Right cardiac atrium (tissue), 5 donors: ENCODE measurements at places on chromosomes 4 and X. TPM values are rescaled to one million over a fixed set of nuclear protein-coding genes. Genes with fewer than 3 reads are reported as not detected.

DNA sequence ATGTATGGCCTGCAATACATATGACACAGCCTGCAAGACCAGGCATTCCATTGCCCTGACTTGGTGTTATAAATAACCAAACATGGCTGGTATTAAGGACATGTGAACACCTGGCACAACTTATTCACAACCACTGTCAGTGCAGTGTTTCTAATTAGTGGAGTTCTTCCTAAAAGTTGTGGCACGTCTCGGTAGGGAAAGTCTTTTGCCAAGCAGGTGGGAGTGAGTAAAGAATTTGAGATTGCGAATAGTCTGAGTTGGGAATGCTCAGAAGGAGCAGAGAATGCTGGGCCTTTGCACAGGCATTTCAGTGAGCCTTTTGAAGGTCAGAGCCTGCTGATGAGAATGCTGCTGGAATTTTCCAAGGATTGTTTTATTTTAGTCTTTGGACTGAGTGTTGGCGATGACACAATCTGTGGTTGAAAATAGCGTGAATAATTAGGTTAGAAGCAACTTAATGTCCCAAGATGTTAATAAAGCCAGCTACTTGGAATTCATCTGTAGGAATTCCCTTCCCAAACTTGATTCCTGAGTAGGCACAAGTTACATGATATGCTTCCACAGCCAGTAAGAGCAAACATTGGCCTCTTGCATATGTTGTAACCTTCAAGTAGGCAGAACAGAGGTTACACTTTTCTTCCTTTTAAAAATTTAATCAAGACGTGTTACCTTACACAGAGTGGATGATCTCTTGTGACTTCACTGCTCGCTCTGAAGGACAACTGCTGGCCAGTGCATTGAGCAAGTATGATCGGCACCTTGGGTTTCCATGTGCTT lies 83.6 kb upstream of the PGRMC2 start:
- DNase-seq = no peak

DNA sequence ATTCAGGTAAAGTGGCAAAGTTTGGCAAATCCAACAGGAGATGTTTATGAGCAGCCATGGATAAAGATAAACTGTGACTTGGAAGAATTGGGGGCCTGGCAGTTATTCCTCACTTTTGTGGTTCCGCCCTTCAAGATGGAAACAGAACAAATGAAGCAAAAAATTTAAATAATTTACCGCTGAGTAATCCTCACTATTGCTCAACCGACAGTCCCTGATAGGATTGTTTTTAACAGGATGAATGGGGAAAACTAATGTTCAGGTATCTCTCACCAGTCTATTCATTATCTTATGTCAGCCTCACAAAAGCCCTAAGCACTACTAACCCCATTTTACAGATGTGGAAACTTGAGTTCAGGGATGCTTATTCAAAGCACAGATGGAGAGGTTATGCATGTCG lies 90.8 kb downstream of the FNIP2 start:
- no peak for DNase-seq

DNA sequence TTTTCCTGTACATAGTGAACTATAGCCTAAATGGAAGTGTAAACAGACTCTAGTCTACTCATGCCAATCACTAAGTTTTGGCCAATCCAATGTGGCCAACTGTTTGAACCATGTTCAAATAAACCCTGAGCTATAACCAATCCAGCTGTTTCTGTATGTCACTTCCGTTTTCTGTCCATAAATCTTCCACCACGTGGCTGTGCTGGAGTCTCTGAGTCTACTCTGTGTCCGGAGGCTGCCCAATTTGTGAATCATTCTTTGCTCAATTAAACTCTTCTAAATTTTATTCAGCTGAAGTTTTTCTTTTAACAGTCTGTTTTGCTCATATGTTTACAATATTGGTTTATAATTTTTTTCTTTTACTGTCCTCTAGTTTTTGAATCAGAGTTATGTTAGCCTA lies 112.3 kb upstream of the BANK1 start:
- no peak for DNase-seq

Gene TMEM154
- total RNA-seq = 0.48 TPM

Gene ETDA
- not detected for total RNA-seq

Gene MAGEA1
- not detected for total RNA-seq

Gene UNC5C
- 4.0 TPM for total RNA-seq

GRCh38 chr4:8860892-8861575 lies 10.6 kb downstream of the HMX1 start:
- DNase-seq = no peak

DNA sequence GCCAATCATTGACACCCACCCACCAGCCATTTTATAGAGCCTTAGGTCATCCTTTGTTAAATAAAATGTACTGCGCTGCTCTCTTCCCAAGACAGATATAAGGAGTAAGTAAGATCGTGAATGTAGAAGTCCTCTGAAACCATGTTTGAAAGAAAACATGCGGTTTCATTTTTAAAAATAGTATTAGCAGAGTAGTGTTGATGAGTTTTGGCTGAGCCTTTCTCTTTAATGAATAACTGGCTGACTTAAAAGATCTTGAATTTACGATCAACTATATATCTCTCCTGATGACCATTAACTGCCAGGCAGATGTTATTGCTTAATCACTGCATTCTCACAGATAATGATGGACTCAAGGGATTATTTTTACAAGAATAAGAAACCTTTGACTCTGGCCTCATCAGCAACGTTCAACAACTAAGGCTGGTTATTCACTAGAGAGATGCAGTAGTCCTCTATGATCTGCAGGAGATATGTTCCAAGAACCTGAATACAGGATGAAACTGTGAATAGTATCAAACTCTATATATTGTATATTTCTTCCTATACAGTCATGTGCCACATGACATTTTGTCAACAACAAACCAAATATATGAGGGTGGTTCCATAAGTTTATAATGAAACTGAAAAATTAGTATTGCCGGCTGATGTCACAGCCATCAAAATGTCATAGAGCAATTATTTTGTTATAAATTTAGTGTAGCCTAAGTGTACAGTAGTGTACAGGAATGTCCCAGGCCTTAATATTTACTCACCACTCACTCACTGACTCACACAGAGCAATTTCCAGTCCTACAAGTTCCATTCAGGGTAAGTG lies 80.8 kb downstream of the FAM13A start:
- no peak for DNase-seq

- DNase-seq = peak; percentile 6
These were observed 35.9 kb downstream of the WDR1 start for GRCh38 chr4:10080589-10081217.

DNA sequence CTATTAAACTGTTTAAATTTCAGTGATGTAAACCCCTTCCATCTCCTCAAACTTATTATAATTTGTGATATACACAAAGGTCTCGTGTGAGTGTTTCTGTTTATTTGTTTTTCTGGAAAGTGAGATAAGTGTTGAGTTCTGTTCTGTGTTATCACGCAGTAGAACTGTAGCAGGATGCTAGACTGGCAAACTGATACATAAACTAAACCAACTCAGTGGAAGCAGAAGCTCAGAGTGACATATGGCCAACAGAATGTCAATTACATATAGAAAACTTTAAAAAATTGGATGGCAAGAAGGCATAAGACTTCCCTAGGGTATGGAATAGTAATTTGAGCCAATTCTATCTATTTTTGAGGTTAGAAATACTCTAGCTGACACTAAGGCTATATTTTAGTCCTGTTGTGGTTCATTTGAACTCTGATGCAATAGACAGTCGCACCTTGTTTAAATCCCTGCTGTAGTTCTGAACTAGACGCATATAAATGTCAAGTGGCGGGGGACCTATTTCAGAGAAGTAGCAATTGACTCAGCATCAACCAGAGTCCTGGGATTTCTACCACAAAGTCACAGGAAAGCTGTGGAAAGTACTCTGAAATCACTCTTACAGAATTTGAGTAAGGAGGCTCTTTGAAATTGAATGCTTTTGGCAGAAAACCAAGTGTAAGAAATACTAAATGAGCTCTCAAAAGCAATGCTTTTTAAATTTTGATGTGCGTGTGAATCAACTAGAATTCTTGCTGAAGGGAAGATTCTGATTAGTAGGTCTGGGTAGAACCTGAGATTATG lies 294.4 kb downstream of the INPP4B start:
- no peak for DNase-seq

DNA sequence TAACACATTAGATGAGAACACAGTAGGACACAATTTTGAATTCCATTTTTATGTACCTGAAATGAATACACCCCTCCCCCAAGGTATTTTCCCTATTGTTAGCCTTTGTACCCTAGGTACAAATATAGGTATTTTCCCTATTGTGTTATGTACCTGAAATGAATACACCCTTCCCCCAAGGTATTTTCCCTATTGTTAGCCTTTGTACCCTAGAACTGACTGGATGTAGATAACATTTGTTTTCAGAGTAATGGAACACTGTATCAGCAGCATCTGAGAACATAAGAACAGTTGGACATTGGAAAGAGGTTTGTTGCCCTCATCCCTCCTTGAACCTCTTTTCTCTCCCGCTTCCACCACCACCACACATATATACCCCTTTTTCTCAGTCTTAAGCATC lies 37.6 kb downstream of the YIPF6 start:
- DNase-seq = no peak

- DNase-seq = no peak
These were observed 604.8 kb upstream of the TECRL start for GRCh38 chr4:65014078-65014477.

Gene MAGEB1
- total RNA-seq = not detected

- DNase-seq = peak; percentile 4
These were observed 53.0 kb downstream of the POF1B start for GRCh38 chrX:85326234-85327059.

- DNase-seq = no peak
These were observed 269.9 kb downstream of the KCNIP4 start for GRCh38 chr4:21678711-21679110.

GRCh38 chrX:113747274-113747973 lies 836.5 kb upstream of the HTR2C start:
- no peak for DNase-seq

- DNase-seq = no peak
These were observed 1596.9 kb downstream of the RPA4 start for GRCh38 chrX:98480606-98481005.

DNA sequence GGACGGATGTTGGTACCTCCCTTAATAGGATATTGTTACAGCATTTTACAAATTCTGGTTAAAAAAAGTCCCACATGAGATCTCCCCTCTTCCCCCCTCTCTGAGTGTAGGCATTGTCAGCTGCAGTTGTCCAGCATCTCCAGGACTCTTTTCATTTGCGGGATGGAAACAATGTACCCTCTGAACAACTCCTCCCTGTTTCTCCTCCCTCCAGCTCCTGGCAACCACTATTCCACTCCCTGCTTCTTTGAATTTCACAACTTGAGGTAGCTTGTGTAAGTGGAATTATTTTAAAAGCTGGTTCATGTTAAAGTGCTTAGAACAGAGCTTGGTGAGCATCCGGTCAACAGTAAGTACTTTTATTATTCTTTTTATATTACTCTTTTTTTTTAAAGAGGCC lies 69.8 kb downstream of the TBL1X start:
- DNase-seq = no peak

DNA sequence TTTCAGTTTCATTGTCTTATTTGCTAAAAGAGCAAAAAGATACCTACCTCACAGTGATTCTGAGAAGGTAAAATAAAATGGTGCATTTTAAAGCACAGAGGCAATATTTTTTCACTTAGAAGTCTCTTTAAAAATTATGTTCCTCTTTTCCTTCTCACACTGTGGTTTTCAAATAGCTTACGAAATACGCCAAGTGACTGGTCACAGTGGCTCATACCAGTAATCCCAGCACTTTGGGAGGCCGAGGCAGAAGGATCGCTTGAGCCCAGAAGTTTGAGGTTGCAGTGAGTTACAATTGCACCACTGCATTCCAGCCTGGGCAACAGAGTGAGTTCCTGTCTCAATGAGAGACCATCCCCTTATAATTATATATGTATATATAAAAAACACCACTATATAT lies 372.6 kb downstream of the FBXO8 start:
- DNase-seq = no peak

DNA sequence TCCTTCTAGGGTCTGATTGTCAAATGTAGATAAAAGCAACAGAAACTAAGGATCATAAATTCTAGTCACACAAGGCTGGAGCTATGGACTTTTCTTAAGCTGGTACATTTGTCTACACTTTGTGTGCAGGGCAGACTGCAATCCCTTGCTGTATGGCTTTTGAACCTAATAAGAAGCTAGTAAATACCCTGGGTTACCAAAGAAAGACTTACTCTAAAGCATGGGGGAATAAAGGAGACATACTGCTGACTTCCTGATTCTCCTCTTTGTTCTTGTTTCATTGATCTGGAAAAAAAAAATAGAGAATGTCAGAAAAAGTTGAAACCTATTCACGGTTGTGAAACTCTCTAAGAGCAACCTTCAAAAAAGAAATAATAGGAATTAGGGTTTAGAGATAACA lies 216.6 kb upstream of the TLL1 start:
- DNase-seq = no peak

- DNase-seq = no peak
These were observed 163.9 kb downstream of the HS3ST1 start for GRCh38 chr4:11264841-11265240.

GRCh38 chr4:42637867-42638266 lies 19.0 kb downstream of the ATP8A1 start:
- DNase-seq = no peak

DNA sequence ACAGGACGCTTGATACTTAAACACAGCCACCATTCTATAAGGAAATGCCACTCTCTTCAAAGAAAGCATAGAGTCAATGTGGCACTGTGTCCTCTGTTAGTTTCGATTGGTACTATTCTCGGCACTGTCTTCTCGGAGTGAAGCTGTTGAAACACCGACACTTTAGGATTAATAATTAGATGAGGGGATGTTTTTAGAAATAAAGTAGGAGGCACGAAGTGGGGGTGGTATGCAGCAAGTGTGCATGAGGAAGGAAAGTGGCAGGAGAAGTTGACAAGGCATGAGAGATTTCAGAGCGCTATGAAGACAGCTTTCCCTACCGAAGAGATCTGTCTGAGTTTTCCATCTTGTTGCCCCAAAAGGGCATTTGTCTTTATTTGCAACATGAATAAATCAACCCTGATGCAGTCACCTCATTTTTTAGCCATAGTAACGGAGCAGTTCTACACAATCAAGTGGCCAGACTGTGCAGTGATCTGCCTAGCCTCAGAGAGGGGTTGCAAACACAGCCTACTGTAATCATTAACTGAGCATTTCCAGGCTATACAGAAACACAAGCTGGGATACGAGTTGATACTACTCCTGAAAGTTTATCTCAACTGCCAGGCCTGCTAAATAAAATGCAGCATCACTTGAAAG lies 8.3 kb downstream of the GPRIN3 start:
- no peak for DNase-seq

DNA sequence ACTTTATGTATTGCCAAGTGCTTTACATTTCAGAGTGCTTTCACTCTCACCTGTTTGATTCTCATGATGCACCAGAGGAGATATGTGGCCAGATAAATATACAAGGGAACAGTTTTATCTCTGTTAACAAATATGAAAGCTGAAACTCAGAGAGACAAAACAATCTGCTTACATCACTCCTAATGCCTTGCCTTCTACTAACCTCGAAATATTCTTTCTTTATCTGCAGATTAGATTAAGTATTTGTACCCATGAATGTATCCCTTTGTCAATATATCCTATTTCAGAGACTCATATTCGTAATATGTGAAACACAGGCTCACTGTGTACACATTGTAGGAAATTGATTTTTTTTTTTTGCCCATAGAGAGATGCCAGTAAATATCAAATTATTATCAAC lies 178.1 kb downstream of the NWD2 start:
- DNase-seq = no peak
